T-helper 1 cell (primary cell): ENCODE measurements at places on chromosomes 11 and 22.

DNA sequence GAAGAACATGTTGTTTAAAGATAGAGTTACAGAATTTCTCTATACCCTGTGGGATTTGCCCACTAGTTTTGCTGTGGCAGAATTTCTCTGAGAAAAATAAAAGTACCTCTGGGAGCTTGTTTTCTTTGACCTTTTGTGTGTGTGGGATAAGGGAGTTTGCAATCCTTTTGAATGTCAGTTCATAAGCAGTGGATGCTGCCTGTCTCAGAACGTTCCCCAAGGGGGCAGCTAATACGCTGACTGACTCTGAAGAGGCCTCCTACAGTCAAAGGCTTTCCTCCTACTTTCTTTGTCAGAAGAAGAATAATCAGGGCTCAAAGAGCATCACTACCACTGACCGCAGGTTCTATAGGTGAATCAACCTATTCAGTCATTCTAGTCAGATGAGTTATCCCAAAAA lies 140.6 kb downstream of the AASDHPPT start:
- no peak for DNase-seq

GRCh38 chr11:47186076-47186699 lies at the start of gene PACSIN3:
Gene PACSIN3, minus strand, starts transcription at chr11:47186434. Its CDS starts 3,707 bp downstream, at chr11:47182727.
- DNase-seq: no peak

GRCh38 chr11:27976262-27976661 lies 131.7 kb downstream of the KIF18A start:
- no peak for DNase-seq

DNA sequence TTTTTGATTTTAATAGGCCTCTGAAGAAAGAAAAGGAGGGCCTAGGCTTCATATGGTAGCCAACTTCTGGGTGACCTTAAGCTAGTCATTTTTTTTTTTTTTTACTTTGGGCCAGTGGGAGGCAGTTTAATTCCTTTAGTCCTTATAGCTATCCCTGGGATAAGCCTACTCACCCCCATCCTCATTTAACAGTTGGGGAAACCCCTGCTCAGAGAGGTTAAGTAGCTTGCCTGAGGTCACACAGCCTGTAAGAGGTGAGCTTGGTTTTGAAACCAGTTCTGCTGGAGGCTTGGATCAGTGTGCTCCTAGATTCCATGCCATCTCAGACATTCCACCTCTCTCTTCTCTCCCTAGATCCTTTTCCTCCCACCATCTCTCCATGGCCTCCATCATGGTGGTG lies 86.4 kb downstream of the MYO18B start:
- no peak for DNase-seq

DNA sequence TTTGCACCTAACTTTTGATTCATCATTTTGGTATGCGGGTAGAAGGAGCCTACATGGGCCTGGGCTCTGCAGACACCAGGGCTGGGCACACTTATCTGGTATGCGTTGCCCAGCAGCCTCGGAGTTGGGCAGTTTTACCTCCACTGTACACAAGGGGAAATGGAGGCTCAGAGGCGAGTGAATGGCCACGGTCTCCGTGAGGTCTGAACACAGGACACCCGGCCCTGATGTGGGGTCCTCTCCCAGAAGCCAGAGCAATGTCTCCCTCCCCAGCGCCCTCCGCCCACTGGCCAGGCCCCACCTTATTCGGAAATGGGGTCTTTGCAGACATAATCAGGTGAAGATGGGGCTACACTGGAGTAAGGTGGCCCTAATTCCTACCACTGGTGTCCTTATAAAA lies 43.7 kb downstream of the OSBPL5 start:
- DNase-seq: no peak

- no peak for DNase-seq
Observed at GRCh38 chr11:34238966-34239365, 118.8 kb downstream of the ABTB2 start.

- no peak for DNase-seq
Observed at GRCh38 chr22:25142102-25142501, 57.6 kb upstream of the CRYBB3 start.

DNA sequence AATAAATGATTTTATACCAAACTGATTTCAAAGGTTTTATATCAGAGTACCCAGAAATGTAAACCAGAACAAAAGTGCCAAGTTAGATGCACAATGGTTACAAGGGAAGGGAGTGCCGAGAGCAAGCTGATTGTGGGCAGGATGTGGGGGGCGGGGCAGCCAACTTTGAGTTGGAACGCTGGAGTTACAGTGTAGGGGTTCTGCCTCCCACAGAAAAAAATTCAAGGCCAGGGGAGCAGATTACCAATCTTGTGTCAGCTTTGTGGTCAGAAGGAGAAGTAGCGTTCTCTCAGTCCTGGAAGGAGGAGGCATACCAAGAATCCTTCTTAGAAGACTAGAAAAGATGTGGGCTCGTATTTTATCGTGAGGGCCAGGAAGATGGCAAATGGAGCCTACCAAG lies 15.9 kb upstream of the POU2AF2 start:
- DNase-seq: no peak

GRCh38 chr11:86728562-86728961 lies 56.1 kb upstream of the ME3 start:
- DNase-seq: no peak

GRCh38 chr11:33941637-33942160 lies 49.8 kb upstream of the LMO2 start:
- no peak for DNase-seq

- DNase-seq: no peak
Observed at GRCh38 chr11:125446279-125446678, 49.8 kb downstream of the FEZ1 start.

DNA sequence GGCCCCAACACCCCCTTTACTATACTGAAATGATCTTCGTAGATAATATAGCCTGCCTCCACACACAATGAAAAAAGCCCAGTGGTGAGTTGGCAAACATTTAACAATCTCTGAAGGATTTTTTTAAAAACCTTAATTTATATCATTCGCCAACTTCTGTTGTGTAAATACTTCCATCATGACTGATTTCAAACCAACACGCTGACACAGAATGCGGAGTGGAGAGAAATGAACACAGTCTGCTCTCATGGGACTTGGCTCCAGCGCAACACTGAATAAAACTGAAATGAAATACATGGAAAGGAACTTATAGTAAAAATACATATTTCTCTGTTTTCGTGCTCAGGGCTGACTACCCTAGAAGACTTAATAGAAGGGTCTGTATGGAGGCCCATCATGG lies 61.3 kb upstream of the WNT11 start:
- no peak for DNase-seq

DNA sequence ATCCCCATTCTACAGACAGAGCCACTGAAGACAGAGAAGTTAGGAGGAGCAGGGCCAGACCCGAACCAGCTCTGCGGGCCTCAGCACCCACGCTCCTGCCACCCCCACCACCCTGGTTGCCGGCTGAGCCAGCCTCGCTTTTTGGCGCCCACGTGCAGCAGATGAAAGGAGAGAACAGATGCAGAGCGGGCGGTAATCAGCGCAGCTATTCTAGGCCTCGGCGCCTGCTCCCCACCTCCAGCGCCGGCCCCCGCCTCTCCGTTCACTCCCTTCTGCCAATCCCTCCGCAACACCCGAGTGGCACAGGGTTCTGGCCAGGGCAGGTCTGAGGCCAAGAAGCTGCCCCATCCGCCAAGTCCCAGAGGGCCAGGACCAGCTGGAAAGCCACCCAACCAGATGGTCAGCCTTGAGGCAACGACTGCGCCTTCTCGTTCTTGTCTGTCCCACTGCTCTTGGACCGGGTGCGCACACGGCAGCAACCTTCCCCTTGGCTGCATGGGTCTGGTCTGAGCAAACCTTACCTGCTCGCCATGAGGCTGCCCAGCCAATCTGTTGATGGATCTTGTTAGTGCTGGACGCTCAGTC lies 16.8 kb downstream of the DNAL4 start:
- no peak for DNase-seq

GRCh38 chr22:29183971-29184848 lies 21.5 kb upstream of the EMID1 start:
- DNase-seq: no peak
